ENCODE measurements at places on chromosomes 4 and X.

DNA sequence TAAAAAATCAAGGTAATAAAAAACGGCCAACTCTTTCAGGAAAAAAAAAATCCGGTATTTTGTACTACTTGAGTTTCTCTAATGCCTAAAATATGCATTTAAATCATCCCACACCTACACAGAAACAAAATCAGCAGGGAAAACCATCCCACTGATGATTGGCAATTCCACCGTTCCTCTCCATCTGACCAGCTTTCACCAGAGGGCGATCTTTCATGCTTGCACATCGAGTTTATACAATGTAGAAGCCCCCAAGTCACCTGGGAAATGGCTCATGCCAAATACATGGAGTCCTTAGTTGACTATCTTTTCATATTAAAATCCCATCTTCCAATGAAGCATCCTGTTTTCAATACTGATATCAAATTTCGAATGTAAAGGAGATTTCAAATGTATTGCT lies 69.2 kb downstream of the PTCHD1 start:
- DNase-seq, result no peak

GRCh38 chr4:127578491-127578890 lies 54.3 kb upstream of the INTU start:
- no peak for DNase-seq

GRCh38 chr4:140930557-140930956 lies 174.4 kb upstream of the TBC1D9 start:
- DNase-seq, result no peak

DNA sequence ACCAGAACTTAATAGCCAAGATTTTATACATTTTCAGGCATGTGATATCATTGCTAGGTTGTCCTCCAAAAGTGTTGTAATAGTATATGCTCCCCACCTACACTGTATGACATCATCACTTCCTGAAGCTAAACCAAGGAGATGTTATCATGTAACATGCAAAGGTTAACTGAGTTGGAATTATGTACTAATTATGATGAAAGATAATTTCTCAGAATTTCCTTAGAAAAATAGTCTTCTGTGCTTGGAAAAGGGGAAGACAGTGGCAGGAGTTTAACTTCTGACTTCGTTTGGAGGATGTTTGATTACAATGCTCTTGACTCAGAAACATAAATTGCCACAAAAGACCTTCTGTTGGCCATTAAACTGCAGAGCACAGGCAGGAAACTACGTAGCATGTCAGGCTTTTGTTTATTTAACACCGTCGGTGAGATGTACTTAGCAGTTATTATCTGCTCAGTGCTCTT lies 83.6 kb upstream of the GUCY1A1 start:
- no peak for DNase-seq

DNA sequence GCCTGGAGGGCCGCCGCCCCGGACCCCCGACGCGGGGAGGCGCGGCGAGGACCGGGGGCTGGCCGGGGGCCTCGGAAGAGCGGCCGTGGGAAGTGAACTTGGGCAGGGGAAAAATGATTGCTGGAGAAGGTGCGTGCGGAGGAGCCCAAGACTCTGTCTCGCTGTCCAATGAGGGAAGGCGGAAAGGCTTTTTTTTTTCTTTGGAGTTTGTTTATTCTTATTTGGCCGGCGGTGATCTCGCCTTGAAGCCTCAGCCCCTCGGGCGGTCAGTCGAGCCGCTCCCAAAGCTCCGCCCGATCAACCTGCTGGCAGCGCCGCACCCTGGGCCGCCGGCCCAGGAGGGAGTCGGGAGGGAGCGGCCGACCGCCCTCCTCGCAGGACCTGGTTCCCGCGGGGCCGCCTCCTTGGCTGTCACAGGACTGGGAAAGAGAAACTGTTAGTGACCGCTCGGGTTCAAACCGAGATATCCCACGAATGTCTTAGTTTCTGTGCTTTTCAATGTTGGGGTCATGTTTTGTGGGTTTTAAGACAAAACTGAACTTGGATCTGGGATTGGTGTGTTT lies 2.5 kb downstream of the CPEB2 start:
- peak; percentile 80 for DNase-seq

DNA sequence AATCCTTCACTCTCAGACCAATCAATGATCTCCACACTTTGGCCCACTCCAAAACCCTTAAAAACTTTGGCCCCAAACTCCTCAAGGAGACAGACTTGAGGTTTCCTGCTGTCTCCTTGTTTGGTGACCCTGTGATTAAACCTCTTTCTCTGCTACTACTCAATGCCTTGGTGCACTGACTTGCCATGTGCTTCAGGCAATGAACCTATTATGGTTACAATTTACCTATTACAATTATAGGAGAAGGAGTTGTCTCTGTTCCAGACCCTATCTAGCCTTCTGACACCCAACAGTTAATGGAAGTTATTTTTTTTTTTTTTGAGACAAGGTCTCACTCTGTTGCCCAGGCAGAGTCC lies 263.1 kb downstream of the STIM2 start:
- no peak for DNase-seq

- no peak for DNase-seq
These were observed 8.4 kb upstream of the HAUS7 start for GRCh38 chrX:153478746-153479145.

GRCh38 chr4:142952821-142953580 lies 106.9 kb upstream of the INPP4B start:
- DNase-seq, result no peak

DNA sequence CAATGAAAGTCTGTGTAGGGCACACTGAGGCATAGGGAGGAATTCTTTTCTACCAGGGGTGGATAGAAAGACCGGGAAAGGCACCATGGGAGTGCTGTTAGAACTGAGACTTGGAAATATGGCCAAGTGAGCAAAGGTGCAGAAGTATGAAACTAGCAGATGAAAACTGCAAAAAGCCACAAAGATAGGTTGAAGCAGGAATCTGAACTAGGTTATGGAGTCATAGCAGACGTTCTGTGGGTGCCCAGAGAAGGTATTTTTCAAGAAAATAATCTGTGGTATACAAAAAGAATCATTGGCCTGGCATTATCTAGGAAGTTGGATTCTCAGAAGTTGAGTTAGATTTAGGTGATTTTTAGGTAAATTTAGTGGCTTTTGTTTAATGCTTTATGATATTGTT lies 48.5 kb downstream of the SMAD1 start:
- no peak for DNase-seq

DNA sequence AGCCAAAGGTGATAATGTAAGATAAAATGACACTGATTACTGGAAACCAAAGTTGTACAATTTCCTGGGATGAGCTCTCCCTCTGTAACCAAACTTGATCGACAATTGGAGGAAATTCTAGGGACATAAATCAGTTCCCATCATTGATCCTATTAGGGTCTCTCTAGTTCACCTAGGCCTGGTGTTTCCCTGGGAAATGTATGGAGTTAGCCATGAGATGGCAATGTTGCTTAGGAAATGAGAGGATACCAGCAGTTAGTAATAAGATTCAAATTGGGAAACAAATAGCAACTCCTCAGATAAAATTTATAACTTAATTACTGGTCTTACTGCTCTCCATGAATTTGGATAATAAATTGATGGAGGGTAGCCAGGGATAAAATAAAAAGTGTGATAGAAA lies 52.2 kb downstream of the SPATA18 start:
- no peak for DNase-seq

GRCh38 chr4:186700746-186701145 lies 22.9 kb downstream of the FAT1 start:
- DNase-seq, result peak; percentile 71

GRCh38 chr4:169987327-169988228 lies 38.6 kb downstream of the MFAP3L start:
- DNase-seq, result no peak

GRCh38 chr4:33998291-33998690 lies 2246.0 kb downstream of the ARAP2 start:
- no peak for DNase-seq

DNA sequence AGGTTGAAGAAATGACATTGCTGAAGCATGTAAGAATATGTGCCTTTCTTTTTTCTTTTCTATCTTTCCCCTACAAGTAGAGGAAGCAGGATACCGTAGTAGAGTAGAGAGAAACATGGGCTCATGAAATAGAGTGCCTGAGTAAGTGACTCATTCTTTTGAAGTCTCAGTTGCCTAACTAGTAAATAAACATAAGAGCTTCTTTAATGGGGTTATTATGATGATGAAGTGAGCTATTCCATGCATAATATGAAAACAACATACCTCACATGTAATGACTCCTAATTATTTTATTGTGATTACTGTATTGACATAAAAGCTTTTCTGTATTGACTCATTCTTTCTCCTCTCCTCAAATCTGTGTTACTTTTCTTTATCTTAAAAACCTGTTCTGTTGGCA lies 1538.2 kb downstream of the TECRL start:
- DNase-seq, result no peak

DNA sequence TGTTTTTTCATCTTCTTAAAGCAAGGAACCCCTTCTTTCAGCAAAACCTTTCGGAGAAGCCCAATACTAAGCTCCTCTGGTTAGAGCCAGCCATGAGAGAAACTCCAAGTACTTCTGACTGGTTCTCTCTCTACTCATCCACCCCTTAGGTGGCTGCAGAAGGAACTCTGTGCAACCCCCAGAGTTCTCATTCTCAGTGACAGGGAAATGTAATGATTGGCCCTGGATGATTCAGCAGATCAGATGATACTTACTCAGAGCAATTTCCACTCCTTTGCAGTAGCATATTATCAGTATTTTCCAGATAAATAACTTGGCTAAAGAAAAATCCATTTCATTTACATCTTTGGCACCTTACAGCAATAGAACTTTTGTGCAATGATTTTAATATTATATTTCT lies 3.2 kb downstream of the SPP1 start:
- DNase-seq, result no peak

DNA sequence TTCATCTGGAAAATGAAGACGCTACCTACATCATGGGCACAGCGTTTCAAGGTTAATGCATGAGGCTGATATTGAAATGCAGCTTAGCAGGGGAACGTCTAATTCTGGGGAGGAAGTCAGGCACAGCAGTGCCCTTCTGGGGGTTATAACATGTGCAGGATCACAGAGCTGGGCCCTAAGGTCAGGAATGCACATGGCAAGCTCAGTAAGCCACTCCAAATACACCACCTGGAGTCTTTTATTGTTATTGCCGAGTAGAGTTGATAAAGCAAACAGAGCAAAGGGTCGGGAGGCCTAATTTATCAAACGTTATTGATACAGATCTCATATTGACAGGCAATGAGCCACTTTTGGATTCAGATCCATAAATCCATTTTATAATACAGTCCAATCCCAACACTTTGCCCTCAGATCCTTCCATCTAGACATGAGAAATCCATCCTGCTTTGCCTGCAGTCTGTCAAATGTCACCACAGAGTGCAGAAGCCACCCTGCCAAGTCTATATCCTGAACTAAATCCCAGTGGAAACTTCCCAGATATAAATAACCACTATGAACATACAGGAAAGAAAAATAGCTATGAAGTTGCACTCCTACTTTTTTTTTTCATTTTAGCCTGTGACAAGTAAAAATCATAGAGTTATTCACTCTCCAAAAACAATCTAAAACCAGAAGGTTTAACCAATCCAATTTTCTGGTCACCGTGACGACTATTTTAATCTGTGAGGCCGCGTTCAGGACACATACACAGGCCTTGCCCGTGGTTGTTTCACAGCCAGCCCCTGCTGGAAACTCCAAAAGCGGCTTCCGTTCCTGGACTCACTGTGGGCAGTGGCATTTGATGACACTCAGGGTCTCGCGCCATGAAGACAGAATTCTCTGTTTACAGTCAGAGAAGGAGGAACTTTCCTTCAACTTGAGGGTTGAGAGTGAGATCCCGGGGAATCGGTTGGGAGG lies 335.4 kb downstream of the DHX15 start:
- DNase-seq, result no peak

DNA sequence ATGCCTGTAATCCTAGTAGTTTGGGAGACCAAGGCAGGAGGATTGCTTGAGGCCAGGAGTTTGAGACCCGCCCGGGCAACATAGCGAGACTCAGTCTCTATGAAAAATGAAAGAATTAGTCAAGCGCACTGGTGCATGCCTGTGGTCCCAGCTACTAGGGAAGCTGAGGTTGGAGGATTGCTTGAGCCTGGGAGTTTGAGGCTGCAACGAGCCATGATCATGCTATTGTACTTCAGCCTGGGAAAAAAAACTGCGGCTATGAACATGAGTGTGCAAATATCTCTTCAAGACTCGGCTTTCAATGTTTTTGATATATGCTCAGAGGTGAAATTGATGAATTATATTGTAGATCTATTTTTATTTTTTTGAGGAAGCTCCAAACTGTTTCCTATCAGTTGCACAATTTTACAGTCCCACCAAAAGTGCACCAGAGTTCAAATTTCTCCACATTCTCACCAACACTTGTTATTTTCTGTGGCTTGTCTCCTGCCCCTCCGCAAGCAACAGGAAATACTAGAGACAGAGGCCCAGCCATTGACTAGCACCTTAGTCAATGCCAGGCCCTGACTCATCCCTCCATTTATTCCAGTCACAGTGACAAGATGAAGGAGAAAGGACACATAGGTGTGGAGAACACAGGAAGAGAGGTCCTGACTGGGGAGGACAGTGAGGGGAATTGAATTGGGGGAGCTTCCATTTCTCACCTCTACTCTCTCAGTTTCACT lies 33.1 kb upstream of the ZNF41 start:
- DNase-seq, result no peak

DNA sequence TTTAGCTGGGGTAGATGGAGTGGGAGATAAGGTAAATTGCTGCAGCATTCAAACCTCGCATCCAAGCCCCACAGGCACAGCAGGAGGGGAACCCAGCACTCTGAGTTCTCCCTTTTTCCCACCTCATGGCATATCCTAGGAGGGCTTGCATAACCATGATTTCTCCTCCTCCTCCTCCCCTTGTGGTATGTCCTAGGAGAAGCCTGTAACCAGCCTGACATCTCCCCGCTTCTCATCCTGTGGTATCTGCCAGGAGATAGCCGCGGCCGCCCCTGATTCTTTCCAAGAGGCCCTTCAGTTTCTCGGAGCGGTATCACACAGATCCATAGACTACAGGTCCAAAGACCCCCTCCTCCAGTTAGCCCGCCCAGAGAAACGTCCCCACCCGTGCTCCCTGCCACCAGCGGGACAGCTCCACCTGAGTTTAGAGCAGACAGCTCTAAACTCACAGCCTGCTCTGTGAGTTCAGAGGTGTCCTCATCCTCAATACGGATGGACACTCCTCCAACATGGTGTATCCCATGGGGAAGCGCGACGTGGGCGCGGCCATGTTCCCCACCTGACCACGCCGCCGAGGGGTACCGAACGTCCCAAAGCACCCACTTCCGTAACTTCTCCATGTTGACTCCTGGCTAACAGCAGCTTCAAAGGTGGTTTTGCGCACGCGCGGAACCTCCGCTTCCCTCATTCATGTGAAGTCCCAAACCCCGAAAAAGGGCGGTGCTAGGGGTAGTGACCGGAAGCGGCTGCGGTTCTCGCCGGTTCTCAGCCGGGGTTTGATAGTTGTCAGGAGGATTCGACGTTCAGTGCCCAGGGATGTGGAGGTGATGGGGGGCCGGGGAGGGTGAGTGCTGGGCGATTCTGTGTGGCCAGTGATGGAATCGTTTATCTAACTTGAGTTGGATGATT lies at the start of gene ZNF81:
Gene ZNF81, plus strand, starts transcription at position 739 of the 909 bp plus-strand sequence. CDS start 9,366 bp downstream, outside the sequence.
- DNase-seq, result peak; percentile 96

DNA sequence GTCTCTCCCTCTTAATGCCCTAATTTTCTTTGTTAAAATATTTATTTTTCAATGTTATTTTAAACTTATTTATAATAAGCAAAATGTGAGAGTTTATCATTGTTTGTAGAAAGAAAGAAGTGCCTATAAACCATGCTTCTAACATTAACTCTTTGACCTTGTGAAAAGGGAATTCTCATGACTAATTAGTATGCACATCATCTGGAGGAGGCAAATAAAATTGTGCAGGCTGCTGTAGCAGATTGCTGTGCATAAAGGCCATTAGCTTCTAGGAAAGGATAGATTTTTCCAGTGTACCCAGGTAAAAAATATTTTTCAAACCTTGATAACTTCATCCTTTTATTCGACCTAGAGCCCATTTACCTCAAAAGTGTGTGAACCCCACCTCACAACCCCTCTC lies 84.6 kb upstream of the GUCY1A1 start:
- DNase-seq, result no peak

All from testis (tissue), 5 donors.